ENCODE measurements at places on chromosomes 4 and X.
A peak's percentile ranks its signal among the peaks of the same experiment; 100 is the strongest.

DNA sequence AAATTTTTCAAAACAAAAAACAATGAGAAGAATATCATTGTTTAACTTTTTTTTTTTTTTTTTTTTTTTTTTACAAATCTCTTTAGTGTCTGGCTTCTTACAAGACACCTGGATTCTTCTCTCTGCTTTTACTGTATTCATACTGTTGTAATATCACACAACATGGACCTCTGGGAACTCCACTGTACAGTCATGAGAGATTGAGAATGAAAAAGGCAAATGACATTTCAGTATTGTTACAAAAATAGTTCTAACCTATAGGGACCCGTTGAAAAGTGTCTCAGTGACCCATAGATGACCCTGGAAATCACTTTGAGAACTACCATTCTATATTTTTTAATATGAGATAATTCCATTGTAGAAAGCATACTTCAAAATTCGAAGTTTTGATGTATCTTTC, 124.4 kb downstream of the SLIT2 start:
- DNase-seq, result no peak

DNA sequence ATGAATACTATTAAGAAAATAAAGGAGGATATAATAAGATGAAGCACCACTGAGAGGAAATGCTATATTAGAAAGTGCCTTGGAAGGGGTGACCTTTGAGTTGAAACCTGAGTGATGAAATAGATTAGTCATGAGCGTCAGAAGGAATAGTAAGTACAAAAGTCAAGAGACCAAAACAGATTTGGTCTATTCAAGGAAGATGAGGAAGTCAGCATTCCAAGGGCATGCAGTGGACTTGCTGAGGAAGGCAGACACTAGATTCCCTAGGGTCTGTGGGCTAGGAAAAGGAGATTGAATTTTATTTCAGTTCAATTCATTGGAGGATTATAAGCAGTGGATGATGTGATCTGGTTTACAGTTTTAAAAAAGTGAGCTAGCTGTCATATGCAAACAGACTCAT, 73.0 kb upstream of the WDFY3 start:
- DNase-seq, result peak; percentile 49

DNA sequence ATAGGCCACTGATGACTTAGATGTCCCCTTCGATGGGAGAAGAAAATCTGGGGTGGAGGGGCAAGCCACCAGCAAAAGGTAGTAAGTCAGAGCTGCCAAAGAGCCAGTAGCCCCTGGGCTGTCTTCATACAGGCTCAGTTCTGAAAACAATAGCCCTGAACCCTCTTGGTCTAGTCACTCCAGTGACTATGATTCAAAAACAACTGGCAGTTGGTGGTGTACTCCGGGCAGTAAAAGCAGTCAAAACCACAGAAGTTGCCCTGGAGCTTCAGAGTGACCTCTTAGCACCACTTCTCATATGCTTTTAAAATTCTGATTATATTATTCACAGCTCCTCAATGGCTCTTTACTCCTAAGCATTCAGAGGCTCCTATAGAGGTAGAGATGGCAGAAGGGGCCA, 164.3 kb upstream of the MAMLD1 start:
- DNase-seq, result no peak

DNA sequence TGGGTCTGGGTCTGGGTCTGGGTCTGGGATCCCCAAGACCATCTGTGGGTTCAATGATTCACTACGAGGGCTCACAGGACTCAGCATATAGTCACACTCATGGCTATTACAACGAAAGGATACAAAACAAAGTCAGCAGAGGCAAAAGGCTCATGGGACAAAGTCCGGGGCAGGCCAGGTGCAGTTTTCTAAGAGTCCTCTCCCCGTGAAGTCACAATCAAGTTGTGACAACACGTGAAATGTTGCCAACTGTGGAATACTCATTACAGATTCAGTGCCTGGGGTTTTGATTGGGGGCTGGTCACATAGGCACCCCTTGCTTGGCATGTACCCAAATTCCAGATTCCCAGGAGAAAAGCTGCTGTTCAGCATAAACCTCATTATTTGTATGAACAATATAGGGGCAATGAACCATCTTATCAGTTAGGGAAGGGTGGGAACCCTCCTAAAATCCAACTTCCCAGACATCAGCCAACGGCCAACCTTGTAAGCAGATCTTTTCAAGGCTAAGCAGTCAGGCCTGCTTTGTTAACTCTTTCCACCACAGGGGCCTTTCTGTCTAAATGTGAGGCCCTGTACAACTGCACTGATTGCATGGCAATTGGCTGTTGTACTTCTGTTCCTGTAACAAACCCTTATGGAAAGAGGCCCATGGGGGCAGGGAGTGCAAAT, 58.2 kb upstream of the DIPK2B start:
- DNase-seq, result no peak

GRCh38 chr4:178595500-178596138, 1153.4 kb upstream of the AGA start:
- DNase-seq, result no peak

DNA sequence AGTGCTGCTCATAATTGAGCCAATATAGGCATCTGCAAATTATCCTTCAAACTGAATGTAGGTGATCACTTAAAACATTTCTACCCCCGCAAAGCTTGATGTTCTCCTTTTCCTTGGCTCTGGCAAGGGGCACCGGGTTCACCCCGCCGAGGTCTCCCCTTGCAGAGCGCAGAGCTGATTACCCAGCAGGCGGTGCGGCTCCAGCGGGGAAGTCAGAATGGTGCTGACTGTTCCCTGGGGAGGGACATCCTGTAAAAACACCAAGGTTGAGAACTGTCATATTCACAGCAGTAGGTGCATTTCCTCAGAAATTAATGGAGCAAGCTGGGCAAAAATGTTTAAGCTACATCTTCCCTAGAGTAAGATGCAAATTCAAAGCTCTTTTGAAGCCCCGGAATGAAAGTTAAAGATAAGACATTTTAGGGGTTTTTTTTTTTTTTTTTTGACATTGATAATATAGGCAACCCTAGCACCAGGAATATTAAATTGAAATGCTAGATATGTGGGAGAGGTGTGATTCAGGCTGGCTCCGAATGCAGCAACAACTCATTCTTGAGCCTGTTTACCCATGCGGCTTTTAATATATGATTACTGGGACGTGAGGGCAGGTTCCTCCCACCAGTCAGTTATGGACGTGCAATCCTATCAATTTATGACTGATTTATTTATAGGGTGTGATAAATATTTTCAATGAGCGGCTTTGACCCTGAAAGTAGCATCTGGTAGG, 767.3 kb upstream of the TENM3 start:
- no peak for DNase-seq

DNA sequence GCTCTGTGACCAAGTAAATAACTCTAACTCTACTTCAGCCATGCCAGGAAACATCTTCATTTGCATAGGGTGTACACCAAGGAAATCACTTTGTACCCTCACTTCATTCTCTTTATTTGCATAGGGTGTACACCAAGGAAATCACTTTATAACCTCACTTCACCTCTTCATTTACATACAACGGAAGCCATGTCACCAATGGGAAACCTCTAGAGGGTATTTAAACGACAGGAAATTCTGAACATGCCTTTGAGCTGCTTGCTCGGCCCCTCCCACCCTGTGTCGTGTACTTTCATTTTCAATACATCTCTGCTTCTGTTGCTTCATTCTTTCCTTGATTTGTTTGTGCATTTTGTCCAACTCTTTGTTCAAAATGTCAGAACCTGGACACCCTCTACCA, 848.1 kb upstream of the FRG1 start:
- no peak for DNase-seq

GRCh38 chr4:181597766-181598165, 645.4 kb upstream of the TENM3 start:
- no peak for DNase-seq

- DNase-seq, result no peak
Measured at GRCh38 chr4:146053891-146054290, 115.3 kb upstream of the ZNF827 start.

- DNase-seq, result no peak
Measured at GRCh38 chr4:147727476-147728028, 4.3 kb upstream of the ARHGAP10 start.

- DNase-seq, result peak; percentile 61
Measured at GRCh38 chr4:73832651-73833237, 3.7 kb upstream of the CXCL6 start.

- DNase-seq, result no peak
Measured at GRCh38 chr4:112968451-112969159, 80.8 kb upstream of the ANK2 start.

DNA sequence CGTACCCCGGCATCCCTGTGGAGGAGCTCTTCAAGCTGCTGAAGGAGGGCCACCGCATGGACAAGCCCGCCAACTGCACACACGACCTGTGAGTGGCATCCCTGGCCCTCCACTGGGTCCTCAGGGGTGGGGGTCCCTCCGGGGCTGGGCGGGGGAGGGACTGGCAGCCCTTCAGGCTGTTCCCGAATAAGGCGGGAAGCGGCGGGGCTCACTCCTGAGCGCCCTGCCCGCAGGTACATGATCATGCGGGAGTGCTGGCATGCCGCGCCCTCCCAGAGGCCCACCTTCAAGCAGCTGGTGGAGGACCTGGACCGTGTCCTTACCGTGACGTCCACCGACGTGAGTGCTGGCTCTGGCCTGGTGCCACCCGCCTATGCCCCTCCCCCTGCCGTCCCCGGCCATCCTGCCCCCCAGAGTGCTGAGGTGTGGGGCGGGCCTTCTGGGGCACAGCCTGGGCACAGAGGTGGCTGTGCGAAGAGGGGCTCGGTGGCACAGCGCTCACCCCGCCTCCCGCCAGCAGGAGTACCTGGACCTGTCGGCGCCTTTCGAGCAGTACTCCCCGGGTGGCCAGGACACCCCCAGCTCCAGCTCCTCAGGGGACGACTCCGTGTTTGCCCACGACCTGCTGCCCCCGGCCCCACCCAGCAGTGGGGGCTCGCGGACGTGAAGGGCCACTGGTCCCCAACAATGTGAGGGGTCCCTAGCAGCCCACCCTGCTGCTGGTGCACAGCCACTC, 13.7 kb downstream of the FGFR3 start:
- no peak for DNase-seq

DNA sequence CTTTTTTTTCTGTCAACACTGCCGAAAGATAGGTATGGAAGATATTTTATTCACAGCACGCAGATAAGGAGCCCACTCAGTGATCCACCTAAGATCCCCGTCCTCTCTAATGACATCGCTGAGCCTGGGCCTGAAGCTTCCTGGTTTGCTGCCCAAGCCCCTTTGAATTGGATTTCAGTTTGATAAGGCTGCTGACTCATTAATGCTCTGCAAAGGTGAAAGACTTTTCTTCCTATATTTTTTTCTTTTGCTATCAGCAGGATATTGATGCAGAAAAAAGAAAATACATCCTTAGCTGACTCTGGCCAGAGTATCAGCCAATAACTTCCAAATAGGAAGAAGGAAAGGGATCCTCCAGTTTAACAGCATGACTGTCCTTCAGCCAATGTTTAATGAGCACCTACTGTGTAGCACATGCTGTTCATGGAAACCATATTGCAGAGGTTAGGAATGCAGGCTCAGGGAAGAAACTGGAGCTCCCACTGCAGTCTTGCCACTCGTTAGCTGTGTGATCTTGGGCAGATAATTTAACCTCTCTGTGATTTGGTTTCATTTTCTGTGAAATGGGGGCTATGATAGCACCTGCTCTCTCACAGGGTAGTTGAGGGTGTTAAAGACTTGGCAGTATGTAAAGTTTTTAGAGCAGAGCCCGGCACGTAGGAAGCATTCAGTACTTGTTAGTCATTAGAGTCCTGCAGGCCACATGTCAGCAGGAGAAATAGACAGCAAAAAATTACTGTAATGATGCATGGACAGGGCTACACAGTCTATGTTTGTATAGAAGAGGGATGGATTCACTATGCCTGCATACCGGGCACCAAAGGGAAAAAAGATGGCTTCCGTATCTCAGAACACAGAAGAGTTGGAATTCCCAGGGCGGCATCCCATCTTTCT, 39.3 kb downstream of the EVC start:
- DNase-seq, result peak; percentile 65

- DNase-seq, result no peak
Measured at GRCh38 chr4:113537203-113537602, 224.3 kb downstream of the CAMK2D start.

GRCh38 chr4:89256203-89256800, 51.3 kb downstream of the GPRIN3 start:
- DNase-seq, result no peak

DNA sequence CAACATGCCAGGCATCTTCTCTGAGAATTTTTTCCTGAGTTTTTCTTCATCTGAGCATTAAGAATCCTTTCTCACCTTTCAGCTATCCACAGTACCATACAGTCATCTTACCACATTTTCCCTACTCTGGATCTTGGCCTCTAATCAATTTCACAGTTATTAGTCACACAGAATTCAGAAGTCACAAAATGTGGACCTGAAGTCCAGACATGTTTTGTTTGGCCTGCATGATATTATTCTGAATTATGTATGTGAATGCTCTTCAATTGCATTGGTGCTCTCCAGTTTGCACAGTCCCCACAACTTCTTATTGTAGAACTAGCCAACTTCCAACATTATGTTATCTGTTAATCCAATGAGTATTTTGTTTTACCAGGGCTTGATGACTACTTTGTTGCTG, 102.3 kb upstream of the GRIA3 start:
- no peak for DNase-seq

GRCh38 chr4:36771411-36772153, 473.0 kb upstream of the NWD2 start:
- DNase-seq, result no peak

GRCh38 chr4:8182858-8183725, 16.0 kb upstream of the SH3TC1 start:
- DNase-seq, result no peak

DNA sequence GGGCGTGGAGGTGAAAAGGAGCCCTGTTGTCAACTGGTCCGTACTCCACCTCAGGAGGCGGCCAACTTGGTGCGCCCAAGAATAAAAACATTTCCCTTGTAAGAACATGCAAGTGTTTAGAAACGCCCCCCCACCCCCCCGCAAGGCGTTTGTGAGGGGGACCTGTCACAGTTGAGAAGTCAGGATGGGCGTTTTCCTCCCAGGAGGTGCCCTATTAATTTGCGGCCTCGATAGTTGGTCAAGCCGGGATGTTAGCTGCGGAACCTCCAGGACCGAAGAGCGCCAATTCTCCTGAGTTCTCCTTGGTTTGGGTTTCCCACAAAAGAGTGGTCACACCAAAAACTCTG, 651 bp upstream of the SAP30 start:
- no peak for DNase-seq

Measured in fibroblast of skin of left quadriceps (primary cell).